ENCODE measurements at places on chromosomes 5 and 9.

DNA sequence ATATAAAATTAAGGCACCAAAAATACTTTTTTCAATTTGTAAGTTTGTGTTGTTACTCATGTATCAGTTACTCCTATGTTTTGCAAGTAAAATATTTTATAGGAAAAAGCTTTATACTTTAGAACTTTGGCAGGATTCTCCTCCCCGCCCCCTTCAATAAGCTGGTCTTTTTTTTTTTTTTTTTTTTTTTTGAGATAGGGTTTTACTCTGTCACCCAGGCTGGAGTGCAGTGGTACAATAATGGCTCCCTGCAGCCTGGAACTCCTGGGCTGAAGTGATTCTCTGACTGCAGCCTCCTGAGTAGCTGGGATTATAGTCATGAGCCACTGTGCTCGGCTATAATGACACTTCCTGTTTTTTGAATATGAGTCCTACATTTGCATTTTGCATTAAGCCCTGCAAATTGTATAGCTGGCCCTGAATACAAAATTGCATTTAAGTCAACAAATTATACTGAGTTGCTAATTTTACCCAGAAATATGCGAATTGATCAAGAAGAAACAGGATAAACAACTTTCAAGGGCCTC is 192.9 kb downstream of the PIK3R1 start:
- peak; percentile 50 for DNase-seq

- no peak for DNase-seq
Measured at GRCh38 chr5:141121563-141121962, at the start of gene PCDHB4. Gene PCDHB4, plus strand, starts transcription at chr5:141121818. Its CDS starts 181 bp downstream, at chr5:141121999.

GRCh38 chr5:3657364-3658022 is 61.9 kb downstream of the IRX1 start:
- DNase-seq = no peak

GRCh38 chr5:127609957-127610356 is 38.9 kb upstream of the CTXN3 start:
- DNase-seq = no peak

- DNase-seq = no peak
Measured at GRCh38 chr9:129014124-129014523, 14.0 kb downstream of the SH3GLB2 start.

- DNase-seq = no peak
Measured at GRCh38 chr5:135242866-135243555, 156.0 kb downstream of the MACROH2A1 start.

- no peak for DNase-seq
Measured at GRCh38 chr9:13529321-13530104, 250.0 kb upstream of the MPDZ start.

DNA sequence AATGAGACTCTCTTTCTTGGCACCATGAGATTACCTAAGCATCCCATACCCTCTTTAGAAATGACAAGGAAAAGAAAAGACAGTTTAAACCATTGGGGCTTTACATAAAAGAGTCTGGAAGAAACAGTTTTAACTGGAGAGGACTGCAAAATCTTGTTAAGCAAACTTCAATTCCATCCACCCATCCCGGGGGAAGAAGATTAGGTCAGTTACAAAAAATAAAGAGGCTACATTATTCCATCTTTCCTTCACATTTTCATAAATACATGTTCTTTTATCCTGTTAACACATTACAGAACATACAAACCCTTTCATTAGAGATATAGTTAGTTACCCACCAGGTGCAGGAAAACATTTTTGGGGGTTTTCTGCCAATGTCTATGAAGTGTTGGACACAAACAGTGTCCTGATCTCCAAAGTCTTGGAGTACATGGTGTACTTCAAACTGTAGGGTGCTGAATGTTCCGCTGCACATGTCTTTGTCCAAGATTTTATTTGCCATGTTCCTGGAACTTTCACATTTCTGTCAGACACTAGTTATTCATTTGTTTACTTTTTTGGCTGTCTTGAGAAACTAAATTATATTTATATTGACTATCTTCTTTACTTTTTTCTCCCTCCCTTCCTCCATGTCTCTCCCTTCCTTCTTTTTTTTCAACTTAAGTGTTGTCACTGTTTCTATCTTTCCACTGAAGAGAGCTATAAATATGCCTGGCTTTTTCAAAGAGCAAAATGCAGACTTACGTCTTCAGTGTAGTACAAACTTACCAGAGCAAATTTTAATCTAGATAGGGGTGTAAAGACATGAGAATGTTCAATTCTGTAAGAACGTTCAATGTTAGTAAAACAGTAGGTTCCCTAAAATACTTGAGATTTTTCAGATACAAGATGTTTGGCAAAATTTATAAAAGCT is 410.9 kb upstream of the PRR16 start:
- no peak for DNase-seq

GRCh38 chr5:56986626-56986947 is 34.7 kb upstream of the MIER3 start:
- no peak for DNase-seq

DNA sequence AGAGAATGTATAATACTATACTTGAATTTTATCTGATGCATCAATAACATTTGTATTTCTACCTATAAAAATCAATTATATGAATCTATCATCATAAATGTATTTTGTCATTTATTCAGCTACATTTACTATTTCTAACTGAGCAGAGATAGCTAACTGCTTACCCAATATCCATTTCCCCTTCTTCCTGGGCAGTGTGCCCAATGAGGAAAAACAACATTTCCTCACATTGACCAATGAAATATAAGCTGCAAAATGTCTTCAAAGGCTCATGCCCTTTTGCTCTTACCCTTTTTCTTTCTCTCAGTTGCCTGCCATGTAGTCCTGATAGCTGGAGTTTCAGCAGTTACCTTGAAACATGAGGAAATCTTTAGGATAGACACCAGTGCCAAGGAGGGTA is 385.8 kb upstream of the PCSK5 start:
- DNase-seq = no peak

- DNase-seq = no peak
Measured at GRCh38 chr9:129486756-129487657, 133.9 kb downstream of the C9orf50 start.

- peak; percentile 0 for DNase-seq
Measured at GRCh38 chr9:16112116-16112515, 559.3 kb downstream of the CCDC171 start.

DNA sequence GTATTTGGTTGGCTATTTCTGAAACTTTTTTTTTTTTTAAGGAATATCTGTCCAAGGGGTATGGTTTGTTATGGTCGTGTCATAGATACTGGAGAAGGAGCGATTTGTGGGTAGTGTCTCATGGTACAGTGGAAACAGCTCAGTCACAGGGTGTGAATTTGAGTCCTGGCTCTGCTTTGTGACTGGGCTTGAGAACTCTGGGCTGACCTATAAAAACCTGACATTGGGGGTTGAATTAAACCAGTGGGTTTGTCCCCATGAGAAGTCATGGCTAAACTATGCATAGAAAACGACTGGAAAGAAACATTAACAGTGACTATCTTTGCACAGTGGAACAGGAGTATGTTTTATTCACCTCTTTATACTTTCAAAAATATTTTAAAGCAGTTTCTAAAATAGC is 54.7 kb downstream of the MACROH2A1 start:
- DNase-seq = no peak

GRCh38 chr9:137294681-137295237 is 7.3 kb downstream of the NRARP start:
- DNase-seq = no peak

- no peak for DNase-seq
Measured at GRCh38 chr9:133099726-133100505, 21.1 kb downstream of the RALGDS start.

- peak; percentile 18 for DNase-seq
Measured at GRCh38 chr9:99782962-99783718, 38.5 kb upstream of the NR4A3 start.

GRCh38 chr5:128220841-128221240 is 137.3 kb downstream of the SLC12A2 start:
- DNase-seq = no peak

- no peak for DNase-seq
Measured at GRCh38 chr9:78613006-78613405, 316.1 kb downstream of the PSAT1 start.

GRCh38 chr9:68473790-68474189 is 66.9 kb downstream of the TMEM252 start:
- DNase-seq = peak; percentile 18

DNA sequence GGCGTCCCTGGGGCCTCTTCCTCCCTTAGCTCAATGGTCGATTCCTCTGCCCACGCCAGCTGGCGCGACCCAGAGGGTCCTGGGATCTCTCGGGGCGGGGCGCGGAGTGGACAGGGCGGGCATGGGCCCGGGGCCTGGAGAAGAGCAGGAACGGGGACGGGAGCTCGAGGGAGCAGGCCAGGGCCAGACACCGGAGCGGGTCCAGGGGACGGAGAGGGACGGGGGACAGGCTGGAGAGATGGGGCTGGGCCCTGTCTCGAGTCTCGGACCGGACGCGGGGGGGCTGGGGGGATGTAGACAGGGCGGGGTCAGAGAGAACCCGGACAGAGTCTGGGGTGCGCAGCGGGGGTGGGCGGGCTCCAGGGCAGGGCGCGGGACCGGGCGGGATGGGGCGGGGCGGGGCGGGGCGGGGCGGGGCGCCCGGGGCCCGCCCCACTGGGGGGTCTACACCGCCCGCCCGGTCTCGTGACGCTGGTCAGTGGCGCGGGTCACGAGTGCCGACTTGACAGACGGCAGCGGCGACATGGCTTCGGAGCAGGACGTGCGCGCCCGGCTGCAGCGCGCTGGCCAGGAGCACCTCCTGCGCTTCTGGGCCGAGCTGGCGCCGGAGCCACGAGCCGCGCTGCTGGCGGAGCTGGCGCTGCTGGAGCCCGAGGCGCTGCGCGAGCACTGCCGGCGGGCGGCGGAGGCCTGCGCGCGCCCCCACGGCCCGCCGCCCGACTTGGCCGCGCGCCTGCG is at the start of gene UAP1L1:
TSS of gene UAP1L1 (plus strand) at position 508 of the 738 bp plus-strand sequence. CDS start at position 524, 16 bp downstream.
- DNase-seq = no peak

DNA sequence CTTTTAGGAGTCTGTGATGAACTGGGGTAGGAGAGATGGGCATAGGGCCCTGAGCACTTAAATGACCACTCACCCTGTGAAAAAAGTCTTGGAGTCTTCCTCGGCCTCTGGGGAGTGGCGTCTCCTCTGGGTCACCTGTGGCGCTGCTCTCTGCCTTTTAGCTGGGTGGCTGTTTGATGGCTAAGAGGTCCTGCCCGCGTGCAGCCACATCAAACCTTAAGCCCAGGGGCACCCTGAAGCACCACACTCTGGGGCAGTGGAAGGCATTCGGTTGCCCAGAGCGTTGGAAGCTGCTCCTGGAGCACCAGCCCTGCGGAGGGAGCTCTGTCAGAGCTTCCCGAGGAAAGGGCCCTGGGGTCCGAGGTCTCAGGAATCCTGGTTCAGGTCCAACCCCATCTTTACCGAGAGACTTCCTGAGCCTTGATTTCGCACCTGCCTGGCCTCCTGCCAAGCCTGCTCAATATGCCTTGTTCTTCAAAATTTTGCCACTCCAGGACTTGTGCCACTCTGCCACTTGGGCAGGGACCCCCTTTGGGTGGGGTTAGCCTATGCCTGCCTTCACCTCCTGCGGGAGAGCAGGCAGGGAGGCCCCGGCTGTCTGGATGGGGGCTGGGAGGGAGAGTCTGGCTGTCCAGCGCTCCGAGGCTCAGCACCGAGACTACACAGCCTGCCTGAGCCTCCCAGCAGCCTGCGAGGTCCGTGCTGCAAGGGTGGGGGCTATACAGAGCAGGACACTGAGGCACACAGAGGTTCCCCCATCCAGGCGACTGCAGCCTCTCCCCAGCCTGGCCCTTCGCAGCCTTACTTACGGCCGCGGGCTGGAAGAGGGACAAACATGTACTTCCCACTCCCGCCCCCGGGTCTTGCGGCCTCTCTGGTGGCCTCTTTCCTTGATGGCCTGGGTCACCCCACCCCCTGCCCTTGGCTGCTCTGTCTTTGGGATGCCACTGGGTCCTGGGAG is 63.4 kb upstream of the RNU6ATAC start:
- no peak for DNase-seq

- no peak for DNase-seq
Measured at GRCh38 chr9:36064448-36065037, 27.8 kb downstream of the RECK start.

- no peak for DNase-seq
Measured at GRCh38 chr5:179730852-179731251, 1.8 kb upstream of the MAML1 start.

- no peak for DNase-seq
Measured at GRCh38 chr9:125761676-125762450, 14.7 kb downstream of the PBX3 start.

DNA sequence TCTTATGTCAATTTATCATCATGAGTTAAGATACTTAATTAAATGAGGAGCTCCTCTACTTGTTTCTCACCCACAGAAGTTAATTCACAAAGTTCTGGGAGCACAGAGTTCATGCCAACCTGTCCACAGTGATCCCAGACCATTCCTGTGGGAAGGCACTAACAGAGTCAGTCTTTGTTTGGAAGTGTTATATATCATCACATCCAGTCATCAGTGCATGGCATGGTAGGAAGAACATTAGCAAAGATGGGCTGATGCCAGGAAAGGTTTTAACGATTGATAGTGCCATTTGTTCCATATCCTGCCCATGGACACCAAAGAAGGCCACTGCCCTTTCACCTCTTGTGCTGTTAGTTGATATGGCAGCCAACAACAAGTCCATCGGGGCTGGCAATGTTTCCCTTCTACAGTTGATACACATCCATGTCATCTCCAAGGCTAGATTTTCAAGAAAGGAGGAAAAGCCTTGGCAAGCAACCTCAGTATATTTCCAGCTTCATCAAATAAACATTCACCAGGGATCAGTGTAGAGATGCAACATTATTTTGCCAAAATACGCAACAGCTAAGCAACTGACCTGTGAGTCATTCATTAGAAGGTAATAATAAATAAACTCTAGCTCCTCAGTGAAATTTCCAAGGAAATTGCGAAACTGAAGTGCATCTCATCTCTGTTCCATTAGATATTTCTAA is 169.6 kb downstream of the RORB start:
- DNase-seq = no peak

GRCh38 chr5:11000515-11001353 is 239.7 kb upstream of the DAP start:
- no peak for DNase-seq

GRCh38 chr5:136811551-136811950 is 446.2 kb upstream of the TRPC7 start:
- no peak for DNase-seq

DNA sequence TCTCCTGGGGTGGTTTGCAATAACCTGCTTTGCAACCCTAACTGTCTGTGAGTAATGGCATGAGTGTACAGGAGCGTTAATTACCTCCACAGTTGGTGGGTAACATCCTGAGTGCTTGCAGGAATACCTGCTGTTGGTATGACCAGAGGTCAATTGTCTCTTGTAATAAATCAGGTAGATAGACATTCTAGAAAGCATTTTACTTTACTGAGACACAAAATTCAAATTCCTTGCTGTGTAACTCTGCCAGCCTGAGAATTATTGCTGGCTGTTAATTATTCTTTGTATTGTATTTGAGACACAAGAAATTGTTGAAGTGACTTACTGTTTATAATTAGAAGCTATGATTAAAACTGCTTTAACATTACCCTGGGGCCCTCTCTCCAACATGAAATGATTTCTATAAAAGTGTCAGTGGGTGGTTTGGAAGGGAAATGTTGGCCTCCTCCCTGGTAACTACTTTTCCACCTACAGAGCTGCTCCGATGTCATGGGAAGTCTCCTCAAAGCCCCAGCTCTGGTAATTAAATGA is 150.8 kb upstream of the ADCY2 start:
- no peak for DNase-seq

- DNase-seq = peak; percentile 57
Measured at GRCh38 chr5:112492291-112492690, 73.2 kb upstream of the EPB41L4A start.

All from KBM-7 (cell line).